Suppressor macrophage treated with lipopolysaccharide for 1 hour (primary cell): ENCODE measurements at places on chromosomes 7 and 10.
A peak's percentile ranks its signal among the peaks of the same experiment; 100 is the strongest.

DNA sequence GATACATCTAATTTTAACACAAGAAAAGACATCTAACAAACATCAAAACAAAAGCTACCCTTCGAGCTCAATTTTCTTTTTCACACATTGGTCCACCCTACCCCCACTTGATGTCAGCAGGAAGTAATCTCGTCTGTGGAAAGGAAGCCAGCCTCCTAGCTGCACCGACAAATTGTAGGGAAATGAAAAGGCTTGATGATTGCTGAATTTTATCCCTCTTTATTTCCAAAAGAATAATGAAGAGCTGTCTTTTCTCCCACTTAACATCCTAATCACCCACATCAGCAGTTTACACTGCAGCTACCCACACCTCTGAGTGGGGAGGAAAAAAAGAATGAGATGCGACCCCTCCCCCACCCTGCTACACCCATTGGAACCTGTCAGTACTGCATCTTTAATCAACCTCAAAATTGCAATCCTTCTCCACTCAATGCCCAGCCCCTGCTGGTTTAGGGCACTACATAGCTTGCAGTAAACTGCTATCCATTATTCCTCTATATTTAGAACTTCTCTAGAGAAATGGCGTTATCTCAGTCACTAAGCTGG lies 10.6 kb upstream of the CPVL start:
- no peak for DNase-seq

- no peak for DNase-seq
Measured at GRCh38 chr7:111168182-111168581, 77.3 kb downstream of the LRRN3 start.

GRCh38 chr7:16776053-16776452 lies 22.5 kb downstream of the TSPAN13 start:
- DNase-seq = no peak

DNA sequence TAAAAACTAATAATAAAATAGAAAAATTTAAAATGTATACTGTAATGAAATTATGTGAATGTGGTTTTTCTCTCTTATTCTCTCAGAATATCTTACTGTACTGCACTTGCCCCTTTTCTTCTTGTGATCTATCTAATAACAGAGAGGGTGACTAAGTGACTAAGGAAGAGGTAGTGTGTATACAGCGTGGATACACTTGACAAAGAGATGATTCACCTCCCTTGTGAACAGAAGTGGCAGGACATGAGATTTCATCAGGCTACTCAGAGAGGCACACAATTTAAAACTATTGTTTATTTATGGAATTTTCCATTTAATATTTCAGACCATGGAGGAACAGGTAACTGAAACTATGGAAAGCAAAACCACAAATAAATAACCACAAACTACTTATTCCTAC lies 806.6 kb upstream of the GHITM start:
- DNase-seq = no peak

GRCh38 chr10:128035557-128035973 lies 90.7 kb downstream of the MKI67 start:
- DNase-seq = peak; percentile 73

DNA sequence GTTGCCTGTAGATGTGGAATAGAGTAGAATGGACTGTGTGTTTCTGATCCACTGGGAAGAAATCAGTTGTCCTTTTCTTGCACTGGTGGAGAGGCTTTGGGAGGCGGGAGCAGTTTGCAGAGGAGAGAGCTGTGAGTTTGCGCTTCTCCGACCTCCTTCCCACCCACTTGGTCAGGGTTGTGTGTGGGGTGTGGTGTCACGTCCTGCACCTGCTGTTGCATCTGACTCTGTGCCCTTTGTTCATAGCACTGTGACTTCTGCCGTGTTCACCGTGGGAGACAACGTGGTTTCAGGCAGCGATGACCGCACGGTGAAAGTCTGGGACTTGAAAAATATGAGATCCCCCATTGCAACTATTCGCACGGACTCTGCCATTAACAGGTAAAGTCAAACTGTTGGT lies 67.8 kb downstream of the WDR37 start:
- no peak for DNase-seq

DNA sequence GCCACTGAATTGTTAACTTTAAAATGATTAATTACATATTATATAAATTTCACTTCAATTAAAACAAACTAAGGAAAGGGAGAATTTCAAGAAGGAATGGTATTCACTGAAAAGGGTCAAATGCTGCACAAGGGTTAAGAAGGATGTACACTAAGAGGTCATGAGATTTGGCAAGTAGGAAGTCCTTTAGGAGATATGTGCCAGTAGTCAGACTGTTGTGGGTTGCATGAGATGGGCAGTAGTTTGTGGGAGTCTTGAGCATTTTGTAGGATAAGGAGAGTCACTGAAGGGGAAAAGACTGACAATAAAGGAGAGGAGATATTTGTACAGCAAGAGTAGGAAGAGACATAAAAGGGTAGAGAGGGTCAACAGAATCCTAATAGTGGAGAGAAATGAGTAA lies 12.4 kb upstream of the PTPN12 start:
- peak; percentile 67 for DNase-seq

GRCh38 chr10:110684800-110685446 lies 40.8 kb downstream of the RBM20 start:
- no peak for DNase-seq

- DNase-seq = no peak
Measured at GRCh38 chr10:76160446-76161300, 729.2 kb downstream of the LRMDA start.
